ENCODE measurements at places on chromosomes 1 and 21.
A peak's percentile ranks its signal among the peaks of the same experiment; 100 is the strongest.

- DNase-seq, result no peak
Measured at GRCh38 chr21:43290421-43291346, 121.9 kb downstream of the CRYAA start.

DNA sequence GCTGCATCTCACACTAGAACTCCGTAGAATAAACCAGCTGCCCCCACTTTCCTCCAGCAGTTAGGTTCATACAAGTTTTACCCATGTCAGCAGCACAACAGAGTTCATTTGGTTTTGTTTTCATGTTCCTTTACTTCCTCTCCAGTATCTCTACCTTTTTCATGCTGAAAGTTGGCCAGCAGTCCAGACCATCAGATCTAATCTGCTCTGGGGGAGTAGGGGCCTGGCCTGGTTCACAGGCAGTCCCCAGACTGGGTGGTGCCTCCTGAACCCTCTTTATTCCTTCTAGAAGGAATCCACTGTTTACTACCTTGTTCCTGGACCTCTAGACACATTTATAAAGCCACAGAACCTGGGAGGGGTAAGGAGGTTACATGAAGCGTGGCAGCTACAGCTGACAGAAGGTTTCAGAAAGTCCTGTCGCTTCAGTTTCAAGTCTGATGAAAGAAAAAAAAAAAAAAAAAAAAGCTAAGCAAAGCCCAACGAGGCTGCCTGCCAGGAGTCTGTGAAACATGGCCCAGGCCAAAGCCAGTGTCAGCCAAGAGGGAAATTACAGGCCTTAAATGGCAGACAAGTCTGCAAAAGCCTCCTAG is 184.6 kb upstream of the JUN start:
- peak; percentile 29 for DNase-seq

DNA sequence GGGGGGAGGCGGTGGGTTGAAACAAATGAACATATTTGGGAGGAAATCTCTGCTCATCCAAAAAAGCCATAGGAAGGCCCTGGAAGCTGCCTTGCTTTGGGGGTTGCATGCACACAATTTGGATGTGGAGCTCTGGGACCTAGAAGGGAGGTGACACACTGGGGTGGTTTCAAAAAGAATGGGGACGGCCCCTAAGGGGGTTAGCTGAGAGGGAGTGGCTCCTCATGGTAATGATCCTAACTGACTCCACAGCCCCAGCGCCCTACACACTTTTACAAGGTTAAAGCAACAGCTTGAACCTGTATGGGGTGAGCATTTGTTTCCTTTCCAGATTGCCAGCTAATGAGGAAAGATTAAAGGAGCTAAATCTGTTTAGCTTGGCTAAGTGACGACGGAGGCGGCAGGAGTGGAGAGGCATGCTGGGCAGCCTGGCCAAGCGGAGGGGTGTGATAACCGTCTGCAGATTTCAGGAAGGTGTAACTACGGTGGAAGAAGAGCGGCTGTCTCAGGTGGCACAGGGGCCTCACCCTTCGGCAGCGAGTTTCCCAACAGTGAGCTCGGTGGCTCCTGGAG is 107.3 kb downstream of the RNF220 start:
- DNase-seq, result peak; percentile 23

GRCh38 chr21:28099001-28099705 is 893.5 kb downstream of the LTN1 start:
- DNase-seq, result no peak

DNA sequence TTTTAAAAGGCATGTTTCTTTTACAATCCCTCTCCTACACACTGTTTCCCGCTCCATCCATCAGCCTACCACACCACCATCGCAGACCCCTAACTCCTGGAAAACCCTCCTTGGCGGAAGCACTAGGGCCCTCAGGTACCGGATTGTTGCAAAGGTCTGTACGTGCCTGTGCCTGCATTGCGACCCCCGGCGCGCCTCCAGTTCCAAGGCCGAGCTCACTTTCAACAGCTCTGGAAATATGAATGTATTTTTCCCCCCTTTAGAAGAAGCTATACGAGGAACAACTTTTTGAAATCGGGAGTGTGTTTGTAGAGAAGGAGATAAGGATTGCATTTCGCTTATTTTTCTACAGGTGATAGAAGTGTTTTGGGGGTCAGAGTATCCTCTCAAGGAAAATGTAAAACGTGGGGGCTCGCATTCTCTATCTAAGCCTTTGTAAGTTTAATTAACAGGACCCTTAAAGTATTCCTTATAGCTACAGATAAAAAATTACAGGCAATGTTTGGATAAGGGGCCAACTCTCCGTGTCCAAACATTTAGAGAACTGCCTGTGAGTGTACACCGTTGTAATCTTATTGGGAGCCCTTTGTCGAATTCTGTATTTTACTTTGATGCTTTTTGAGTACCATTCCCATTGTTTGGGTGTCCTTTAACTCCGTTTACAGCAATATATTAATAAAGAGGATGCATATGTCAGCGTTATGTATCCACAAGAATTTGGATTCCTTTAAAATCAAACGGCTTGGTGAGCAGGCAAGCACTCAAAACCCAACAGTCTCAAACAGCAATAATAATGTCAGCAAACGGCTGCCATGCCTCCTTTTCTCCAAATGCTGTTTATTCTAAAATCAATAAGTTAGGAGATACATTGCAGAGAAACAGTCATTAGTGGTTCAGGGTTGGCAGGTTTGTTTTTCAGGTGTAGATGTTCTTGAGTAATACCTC is 5.9 kb downstream of the PRRX1 start:
- DNase-seq, result no peak

DNA sequence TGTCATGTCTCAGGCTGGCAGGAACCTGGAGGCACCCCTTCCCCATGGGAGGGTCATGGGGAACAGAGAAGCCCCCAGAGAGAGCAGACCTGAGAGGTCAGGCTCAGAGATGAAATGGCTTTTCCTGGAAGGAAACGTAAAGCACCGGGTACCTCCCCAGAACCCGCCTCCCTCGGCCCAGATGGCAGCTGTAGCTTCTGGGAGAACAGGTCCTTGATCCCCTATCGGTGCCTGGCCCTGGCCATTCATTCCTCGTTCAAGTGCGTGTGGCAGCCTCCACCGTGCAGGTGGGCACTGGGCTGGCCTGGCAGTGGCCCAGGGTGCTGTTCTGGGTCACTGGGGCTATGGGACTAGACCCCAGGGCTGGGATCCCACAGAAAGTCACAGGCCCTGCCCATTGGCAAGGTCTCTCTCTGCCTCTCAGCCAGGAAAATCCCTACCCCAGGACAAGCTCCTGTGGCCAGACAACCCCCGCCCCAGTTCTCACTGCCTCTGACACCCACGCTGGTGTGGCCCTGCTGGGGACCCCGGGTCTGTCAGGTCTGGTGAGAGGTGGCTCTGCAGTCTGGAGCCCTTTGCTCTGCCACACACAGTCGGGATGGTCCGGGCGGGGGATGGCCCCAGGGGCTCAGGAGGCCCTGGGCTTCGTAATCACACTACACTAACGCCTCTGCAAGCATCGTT is 183.2 kb upstream of the VAMP3 start:
- DNase-seq, result no peak

GRCh38 chr1:29673228-29673500 is 436.8 kb downstream of the PTPRU start:
- DNase-seq, result no peak

GRCh38 chr1:220787069-220787619 is 431 bp downstream of the MTARC1 start:
- DNase-seq, result no peak

GRCh38 chr21:42317341-42317741 is 2.1 kb upstream of the TFF3 start:
- no peak for DNase-seq

DNA sequence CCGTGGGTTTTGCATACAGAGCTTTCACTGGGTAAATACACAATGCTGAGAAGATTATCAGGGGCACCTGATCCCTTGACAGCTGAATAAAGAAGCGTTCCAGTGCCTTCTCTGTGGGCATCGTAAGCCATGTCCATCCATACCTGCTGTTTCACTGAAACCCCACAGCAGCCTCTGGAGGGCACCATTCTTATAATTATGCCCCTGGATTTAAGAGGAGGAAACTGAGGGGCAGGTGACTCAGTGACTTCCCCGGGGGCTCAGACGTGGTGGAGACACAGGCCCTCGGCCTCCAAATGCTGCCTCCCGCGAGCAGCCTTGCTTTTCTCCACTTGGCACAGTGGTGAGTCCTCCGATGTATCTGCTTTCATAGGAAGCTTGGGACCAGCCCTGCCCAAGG is 56.7 kb downstream of the B3GALT5 start:
- DNase-seq, result no peak

DNA sequence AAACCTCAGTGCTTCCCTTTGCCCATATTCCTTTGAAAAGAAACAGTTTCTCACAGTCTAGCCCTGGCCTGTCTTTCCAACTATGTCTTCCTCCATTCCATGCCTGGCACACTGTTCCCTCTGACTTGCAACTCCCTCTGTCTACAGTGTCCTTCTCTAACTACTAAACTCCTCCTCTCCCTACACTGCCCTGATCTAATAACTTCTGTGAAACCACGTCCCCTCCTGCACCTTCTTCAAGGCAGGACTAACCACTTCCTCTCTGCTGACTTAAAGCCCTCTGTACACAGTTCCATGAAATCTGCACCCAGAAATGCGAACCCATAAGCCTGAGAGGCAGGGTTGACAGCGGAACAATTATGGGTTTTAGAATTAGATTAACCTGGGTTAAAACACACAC is 62.2 kb upstream of the ATP1B1 start:
- peak; percentile 52 for DNase-seq

- DNase-seq, result no peak
Measured at GRCh38 chr1:192512426-192513162, 63.0 kb upstream of the RGS1 start.

GRCh38 chr1:78591971-78592370 is 28.3 kb upstream of the IFI44L start:
- no peak for DNase-seq

- no peak for DNase-seq
Measured at GRCh38 chr1:61682891-61683290, 42.0 kb downstream of the TM2D1 start.

- DNase-seq, result no peak
Measured at GRCh38 chr1:4309676-4310320, 344.6 kb upstream of the AJAP1 start.

DNA sequence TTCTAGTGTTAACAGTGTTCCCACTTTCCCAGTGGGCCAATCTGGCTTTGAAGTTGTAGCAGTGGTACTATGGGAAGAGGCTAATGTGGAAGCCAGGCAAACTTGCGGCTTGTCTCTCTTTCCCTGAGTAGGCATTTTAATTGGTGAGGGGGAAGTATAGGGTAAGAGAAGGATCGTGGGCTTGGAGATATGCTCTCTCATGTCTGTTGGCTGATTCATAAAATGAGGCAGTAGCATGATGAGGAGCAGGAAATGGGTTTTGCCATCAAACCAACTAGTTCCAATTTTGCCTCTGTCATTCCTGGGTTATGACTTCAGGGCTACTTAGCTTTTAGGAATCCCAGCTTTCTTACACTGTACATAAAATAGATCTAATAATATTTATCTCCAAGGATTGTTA is 12.1 kb downstream of the C8A start:
- no peak for DNase-seq

DNA sequence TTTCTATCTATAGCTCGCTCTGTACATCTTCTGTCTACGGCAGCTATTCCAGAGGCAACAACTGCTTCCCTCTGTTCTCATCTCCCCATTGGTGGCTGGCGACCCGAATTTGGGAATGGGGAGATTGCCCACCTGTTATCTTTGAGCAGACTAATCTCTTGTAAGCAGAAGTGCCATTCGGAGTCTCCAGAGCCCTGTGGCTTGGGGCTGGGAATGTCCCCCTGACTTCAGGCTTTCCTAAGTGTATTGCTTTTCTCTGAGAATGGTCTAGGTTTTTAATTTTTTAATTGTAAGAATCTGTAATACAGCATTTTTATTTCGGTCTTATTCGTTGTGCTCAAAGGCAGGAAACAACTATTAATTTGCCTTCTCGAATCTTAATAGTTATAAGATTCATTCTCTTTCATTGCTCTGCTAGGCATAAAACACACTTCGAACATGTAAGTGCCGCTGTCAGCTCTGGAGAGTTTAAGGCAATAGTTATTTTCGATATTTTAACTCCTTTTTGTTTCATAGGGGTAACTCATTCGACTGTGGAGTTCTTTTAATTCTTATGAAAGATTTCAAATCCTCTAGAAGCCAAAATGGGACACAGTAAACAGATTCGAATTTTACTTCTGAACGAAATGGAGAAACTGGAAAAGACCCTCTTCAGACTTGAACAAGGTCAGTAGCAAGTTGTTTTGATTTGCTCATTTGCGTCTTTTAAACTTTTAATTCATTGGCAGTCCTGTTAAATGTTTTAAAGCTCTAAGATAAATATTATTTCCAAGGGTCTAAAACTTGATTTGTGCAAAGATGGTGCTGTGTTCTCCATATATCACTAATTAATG is 514 bp downstream of the AGL start:
- DNase-seq, result no peak

GRCh38 chr21:43645136-43645891 is 14.0 kb downstream of the HSF2BP start:
- no peak for DNase-seq

GRCh38 chr1:6419397-6419803 is 319 bp downstream of the HES2 start:
- DNase-seq, result no peak

DNA sequence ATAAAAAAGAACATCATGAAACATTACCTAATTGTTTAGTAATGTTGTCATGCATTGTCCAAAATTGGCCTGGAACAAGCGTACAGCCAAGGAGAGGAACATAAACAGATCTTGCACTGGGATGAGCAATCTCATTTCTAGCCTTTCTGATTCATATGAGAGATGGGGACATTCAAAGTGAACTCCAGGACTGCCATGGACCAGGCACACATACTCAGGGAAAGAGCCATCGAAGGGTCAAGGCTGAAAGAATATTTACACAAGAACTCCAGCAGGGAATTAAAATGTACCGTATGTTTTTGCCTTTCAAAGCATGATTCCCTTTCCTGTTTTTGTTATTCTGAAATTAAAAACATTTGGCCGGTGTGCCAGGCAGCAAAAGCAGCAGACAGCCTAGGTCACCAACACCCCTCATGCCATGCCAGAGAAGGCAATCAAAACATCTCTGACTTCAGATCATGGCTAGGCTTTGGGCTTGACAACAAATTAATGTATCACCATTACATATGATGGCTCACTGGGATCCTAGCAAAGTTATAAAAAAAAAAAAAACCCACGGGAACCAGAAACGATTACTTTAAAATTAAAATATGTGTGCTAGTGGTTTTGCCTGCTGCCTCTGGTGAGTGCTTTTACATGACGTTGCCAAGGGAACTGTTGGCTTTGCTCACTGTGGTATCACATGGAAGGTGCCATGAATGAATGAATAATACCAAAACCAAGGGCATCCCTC is 159.8 kb downstream of the TGFBR3 start:
- no peak for DNase-seq

GRCh38 chr1:8910331-8910730 is 31.8 kb upstream of the ENO1 start:
- no peak for DNase-seq

All from stimulated activated naive CD8-positive, alpha-beta T cell treated with anti-CD3 and anti-CD28 coated beads, Interleukin-15, amount 100 ng/mL, for 72 hours (primary cell).